K562 (cell line): ENCODE measurements at places on chromosomes 6 and 20. TPM values are rescaled to one million over a fixed set of nuclear protein-coding genes. Genes with fewer than 3 reads are reported as not detected.

The ADAT2 gene
- total RNA-seq: 25.9 and 28.4 TPM in 2 replicates

The KIF13A gene
- total RNA-seq: 30.1 and 33.8 TPM in 2 replicates

DNA sequence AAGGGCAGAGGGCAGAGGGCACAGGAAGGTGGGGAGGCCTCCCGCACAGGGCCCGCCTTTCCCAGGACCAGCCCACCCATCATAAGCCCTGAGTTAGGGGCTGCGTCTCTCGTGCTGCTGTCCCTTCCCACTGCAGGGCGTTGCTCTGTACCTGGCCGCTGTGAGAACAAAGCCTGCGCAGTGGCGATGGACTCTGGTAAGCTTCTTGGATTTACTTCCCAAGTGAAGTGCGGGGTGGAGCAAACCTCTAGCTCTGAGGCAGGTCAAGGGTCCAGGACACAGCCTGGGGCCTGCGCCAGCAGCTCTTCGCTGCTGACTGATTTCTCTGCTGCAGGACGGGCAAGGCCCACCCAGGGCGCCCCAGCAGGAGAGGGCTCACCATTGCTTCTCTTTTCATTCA lies 23.9 kb downstream of the INSM1 start:
- DNase-seq: no peak

DNA sequence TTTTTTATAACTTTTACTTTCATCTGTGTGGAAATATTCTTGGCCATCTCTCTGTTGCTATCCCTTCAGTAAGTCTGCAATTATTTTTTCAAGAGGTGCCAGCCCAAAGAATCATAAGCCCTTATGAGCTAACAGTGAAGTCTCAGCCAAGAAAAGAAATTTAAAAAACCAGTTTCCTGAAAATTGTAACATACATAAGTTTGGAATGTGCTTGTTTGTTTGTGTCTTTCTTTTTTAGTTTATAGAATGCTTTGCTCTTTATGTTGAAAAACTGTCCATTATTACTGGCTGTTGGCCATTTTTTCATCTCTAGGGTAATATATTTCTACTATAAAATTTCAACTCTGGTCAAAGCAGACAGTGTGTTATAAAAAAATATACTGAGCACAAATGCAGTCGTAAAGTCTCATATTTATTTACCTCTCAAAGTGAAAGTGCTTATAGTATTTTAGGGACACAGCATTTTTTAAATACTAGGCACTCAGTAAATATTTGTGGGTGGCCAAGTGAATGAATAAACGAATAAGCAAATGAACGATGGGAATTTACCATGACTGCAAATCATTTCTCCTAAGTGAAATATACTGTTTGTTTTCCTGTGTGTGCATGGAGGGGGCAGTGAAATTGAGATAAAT lies 659.7 kb downstream of the KIF16B start:
- DNase-seq: no peak
